Stimulated activated CD4-positive, alpha-beta T cell treated with anti-CD3 and anti-CD28 coated beads, Interleukin-1b, Interleukin-23, amount 100 ng/mL, for 1 hour (primary cell): ENCODE measurements at places on chromosomes 7 and 10.

- no peak for DNase-seq
These were observed 59.8 kb downstream of the PTEN start for GRCh38 chr10:87923233-87923632.

GRCh38 chr7:127440206-127440605 is 47.7 kb upstream of the ZNF800 start:
- no peak for DNase-seq

DNA sequence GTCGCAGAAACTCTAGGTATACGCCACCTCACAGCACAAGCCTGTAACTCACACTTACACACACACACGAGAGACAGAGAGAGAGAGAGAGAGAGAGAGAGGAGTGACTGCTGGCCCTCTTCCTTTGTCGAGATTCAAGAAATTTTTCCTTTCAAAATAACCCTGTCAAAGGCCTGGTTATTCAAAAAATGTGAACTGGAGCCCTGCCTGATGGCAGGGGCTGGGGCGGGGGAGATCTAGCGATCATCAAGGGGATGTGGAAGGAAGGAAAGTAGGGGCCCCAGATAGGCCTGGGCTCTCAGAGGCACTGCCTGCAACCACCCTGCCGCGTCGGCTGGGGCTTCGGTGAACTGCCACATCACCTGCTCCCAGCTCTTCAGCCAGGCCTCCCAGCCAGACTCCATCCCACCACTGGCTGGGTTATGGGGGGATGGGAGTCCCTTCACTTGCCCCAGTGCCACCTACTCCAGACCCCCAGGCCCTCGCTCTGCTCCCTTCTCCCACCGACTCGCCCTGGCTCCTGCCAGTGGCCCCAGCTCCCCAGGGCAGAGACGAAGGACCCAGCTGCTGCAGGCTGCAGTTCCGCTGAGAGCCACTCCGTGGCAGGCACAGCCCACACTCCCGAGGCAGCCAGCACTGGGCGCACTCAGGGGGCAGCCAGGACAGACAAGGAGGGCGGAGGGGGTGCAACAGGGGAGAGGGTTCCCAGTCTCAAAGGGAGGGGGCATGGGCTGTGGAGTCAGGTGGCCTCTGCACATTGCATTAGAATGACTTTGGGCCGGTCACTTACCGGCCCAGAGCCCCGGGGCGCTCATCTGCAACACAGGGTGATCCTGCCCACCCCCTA is 15.3 kb downstream of the KCNH2 start:
- peak; percentile 28 for DNase-seq

GRCh38 chr10:30216821-30217220 is 132.3 kb downstream of the MTPAP start:
- DNase-seq, result no peak

GRCh38 chr7:22343612-22344011 is 13.3 kb downstream of the RAPGEF5 start:
- DNase-seq, result no peak

DNA sequence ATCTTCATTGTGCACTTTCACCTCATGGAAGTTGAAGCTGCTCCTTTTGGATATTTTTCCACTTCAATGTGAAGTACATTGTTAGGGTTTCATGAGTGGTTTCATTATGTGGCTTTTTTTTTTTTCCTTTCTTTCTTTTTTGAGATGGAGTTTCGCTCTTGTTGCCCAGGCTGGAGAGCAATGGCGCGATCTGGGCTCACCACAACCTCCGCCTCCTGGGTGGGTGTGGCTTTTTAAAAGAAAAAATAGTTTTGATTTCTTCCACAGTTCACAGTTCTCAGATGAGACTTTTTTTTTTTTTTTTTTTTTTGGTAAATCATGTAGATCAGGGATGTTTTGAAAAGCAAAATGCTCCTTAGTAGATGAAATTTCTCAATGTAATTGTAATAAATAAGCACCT is 652.3 kb upstream of the ANKRD30A start:
- no peak for DNase-seq

DNA sequence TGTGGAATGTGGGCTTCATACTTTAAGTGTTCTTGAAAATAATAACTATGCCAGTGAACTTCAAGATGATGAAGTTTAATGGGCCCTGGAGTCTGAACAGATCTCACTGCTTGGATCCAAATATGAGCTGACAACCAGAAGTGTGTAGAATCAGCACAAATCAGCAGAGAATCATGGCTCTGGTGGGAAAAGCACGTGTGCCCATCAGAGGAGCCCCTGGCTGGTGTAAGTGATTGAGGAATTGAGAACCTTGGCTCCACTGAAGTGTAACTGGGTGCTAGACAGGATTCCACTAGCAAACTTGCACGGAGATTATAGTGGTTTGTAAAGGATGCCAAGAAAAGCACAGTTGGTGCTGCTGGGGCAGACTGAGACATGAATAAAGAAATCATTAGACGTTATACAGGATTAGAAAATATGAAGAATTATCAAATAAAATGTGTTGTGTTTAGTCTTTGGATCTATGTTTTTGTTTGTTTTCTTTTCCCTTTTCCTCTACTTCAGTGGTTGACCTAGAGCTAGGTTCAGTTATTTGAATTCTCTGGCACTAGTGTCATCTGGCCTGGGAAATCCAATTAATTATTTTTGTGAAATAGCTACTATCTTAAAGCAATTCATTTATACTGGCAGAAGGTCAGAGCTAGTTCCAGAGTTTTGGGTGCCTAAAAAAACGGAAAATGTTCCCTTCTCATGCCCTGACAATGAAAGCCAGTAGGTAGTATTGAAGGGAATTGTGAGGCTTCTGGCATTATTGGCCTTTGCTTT is 175.7 kb upstream of the MEOX2 start:
- DNase-seq, result no peak
